ENCODE measurements at places on chromosomes 11 and 22. TPM values are rescaled to one million over a fixed set of nuclear protein-coding genes. Genes with fewer than 3 reads are reported as not detected.
A peak's percentile ranks its signal among the peaks of the same experiment; 100 is the strongest.

KCNC1 gene
- total RNA-seq = not detected

INPP5J gene
- total RNA-seq = 0.19 TPM

MYRF gene
- total RNA-seq = 0.42 TPM

GRCh38 chr22:26663374-26663923, 6.1 kb downstream of the MIAT start:
- DNase-seq = no peak

- DNase-seq = peak; percentile 82
Observed at GRCh38 chr11:70574725-70575347, 176.5 kb downstream of the CTTN start.

DNA sequence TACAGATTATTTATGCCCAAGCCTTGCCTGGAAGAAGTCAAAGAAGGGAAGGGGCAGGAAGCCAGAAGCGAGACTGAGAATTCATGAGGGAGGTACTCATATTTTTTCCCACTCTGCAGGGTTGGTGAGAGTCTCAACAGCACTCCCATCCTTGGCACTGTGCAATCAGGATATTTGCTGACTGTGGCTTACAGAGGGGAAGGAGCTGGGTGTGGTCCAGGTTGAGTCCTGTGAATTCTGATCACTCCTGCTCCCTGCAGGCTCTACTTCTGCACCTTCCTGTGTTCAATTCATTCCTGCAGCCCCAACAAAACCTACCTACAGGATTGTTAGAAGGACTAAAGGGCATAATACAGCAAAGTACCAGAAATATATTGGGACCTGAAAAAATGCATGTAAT, 530.5 kb downstream of the INSC start:
- DNase-seq = no peak

DNA sequence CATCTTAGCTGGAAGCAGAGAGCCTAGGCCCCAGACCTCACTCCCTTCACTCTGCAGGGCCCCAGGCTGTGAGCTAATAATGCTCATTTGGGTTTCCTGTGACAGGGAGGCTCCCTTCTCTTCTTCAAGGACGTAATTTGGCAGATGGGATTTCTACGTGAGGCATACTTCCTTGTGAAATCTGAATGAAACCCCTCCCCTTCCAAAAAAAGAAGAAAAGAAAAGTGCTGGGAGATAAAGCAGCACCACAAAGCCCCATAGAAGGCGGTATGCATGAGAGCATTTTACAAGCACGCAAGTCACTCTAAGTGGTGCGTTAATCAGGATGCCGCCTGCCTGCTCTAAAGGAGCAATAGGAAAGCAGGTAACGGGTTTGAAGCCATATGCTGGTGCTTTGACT, 5.7 kb downstream of the P2RX3 start:
- DNase-seq = no peak

GRCh38 chr11:118910309-118911112, 15.2 kb downstream of the BCL9L start:
- no peak for DNase-seq

DNA sequence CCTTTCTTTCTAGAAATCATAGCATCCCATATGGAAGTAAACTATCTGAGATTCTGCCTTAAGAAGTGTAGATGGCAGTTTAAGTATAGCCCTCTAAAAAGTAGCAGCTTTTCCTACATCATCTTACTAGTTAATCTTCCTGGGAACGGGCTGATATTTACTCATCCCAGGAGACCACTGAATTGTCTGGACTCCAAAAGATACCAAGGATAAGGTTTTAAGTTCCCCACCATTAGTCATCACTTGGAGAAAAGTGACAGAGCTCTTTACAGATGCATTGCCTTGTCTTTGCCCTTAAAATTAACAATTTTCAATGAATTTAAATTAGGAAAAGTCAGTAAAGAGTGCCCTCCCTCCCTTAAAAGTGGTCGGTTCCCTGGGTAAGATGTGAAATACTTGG, 129.5 kb downstream of the MAML2 start:
- DNase-seq = no peak

MTMR3 gene
- 52.8 TPM for total RNA-seq

SNX32 gene
- total RNA-seq = not detected

TMPRSS6 gene
- not detected for total RNA-seq

SRSF8 gene
- total RNA-seq = 32.7 TPM

SPINDOC gene
- 16.2 TPM for total RNA-seq

Data from mesenteric fat pad (tissue), 1 donor.